ENCODE measurements at places on chromosomes 4 and X.
A peak's percentile ranks its signal among the peaks of the same experiment; 100 is the strongest.

DNA sequence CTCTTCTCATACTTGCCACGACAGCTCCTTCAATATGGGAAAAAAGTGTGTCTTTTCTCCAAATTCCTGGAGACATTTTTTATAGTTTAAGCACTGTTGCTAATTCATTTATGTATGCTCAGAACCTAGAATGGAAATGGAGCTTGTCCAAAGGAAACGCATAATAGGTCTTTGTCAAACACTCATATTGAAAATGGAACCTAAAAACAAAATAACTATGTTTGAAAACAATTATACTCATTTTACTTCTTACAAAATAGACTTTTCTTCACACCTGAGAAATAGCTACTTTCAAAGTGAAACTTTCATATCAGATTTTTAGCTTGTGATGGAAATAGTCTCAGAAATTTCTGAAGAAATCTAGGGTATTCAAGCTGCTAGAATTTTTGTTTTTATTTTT is 529.7 kb upstream of the BOD1L1 start:
- no peak for DNase-seq

GRCh38 chrX:133561251-133561650 is 146.0 kb upstream of the GPC4 start:
- DNase-seq: peak; percentile 99

DNA sequence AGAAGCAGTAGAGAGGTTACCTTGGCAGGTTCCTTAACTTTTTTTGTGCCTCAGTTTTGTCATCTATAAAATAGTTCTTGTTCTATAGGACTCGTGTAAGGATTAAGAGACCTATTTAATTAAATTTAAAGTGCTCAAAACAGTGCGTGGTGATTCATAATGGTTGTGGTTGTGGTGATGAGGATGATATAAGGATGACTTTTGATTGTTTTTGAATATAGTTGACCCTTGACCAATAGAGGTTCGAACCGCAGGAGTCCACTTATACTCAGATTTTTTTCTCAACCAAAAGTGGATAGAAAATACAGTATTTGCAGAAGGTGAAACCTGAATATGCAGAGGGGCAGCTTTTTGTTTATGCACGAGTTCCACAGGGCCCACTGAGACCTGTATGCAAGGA is 14.6 kb downstream of the SMAD1 start:
- DNase-seq: no peak

GRCh38 chr4:185359767-185360446 is 35.8 kb downstream of the LRP2BP start:
- DNase-seq: no peak

DNA sequence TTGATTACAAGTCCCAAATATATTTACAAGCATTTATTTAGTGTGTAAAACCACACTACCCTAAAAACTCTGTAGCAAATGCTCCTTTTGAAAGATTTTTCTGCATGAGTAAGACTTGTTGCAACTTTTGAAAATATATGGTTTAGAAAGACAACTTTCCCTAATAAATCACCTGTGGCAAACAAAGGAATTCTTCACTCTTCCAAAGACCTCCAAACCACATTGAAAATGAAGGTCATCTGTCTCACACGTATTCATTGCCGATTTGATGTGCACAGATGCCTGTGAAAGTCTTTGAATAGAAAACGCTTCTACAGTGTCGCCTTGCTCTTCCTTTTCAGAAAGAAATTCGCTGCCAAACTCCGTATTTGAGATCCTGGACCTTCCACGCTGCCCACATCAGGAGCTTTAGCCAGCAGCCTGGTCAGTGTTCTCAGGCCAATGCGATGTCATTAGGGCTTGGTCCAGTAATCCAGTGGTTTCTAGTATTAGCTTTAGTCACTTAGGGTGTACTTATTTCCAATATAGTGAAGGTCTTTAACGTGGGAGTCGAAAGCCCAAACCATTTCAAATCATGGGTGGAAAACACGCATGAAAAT is 22.2 kb downstream of the SPINK2 start:
- DNase-seq: no peak
